ENCODE measurements at places on chromosomes 3 and 15.

DNA sequence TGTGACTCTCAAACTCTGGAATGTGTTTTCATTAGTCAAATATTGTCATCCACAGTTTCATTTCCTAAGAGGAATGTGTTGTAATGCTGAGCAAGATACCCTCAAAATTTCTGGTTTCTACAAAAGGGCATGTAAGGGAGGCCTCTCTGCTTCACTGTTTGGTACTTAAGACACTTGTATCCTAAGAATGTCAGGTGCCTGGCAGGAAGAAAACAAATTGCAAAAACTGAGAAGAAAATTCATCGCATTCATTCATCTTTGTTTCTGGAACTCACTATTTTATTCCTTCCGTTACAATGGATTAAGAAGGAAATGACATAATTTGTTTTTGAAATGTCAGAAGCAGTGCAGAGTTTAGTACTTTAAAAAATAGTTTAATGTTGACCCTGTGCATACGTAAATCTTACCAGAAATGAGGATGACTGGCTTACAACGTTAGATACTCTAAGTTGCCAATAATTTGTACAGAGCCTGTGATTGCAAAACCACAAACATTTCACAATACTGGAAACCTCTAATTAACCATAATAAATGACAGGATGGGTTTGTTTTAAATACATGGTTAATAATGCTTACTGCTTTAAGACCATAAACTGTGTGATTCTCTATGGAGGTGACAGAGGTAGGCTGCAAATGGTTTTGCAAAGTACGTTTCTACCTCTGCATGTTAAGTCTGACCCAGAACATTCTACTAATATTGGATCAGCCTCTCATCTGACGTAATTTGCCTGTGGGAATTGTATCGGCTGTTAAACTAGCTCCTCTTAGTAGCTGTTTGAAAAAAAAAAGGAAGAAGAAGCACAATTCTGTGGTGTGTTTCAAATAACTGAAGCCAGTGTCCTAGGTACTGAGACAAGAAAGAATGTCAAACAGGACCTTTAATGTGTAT lies 477.8 kb downstream of the RBMS3 start:
- no peak for DNase-seq

GRCh38 chr3:146306656-146307455 lies 56.0 kb upstream of the PLSCR4 start:
- no peak for DNase-seq

- no peak for DNase-seq
Observed at GRCh38 chr3:53650424-53650823, 156.0 kb downstream of the CACNA1D start.

DNA sequence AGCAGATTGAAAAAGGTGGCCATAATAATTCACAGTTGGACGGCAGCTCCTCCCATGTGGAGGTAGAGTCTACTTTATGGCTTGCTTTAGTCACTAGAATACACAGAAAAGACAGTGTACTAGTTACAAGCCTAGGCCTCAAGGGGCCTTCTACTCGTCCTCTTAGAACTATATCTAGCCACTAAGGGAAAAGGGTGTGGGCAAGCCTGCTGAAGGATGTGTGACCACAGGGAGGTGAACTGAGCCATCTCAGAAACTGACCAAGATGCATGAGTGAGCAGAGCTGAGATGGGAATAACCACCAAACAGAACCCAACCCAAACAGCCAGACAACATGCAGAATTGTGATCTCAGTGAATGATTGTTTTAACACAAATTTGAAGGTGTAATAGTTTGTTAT lies 335.6 kb upstream of the LMCD1 start:
- DNase-seq: no peak

DNA sequence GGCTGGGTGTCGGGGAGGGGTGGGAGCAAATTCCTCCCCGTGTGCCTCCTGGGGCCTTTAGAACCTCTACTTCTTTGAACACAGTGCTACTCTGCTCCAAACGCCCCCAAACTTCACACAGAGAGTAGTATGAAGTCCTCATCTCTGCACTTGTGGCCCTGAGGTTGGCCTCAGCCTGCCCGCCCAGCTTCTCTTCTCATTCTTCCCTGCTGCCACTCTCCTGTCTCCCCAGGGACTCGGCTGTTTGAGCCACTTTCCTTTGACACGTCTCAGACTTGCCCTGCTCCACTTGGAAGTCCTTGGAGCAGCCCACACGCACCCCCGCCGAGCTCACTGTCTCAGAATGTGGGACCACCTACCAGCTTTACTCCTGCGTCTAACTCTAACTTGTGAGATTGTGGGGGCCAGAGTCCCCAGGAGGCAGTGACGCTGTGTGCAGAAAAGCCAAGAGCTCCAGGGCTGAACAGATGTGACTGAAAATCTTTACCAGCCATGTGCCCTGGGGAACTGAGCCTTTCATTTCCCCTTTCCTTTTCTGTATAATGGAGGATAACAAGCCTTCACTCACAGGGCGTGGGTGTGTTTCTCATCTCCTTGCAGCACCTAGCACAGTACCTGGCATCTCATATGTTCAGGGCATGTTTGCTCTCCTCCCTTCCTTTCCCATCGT lies 233.6 kb upstream of the CTDSPL start:
- no peak for DNase-seq

GRCh38 chr15:25933456-25934158 lies 70.5 kb upstream of the ATP10A start:
- DNase-seq: no peak

DNA sequence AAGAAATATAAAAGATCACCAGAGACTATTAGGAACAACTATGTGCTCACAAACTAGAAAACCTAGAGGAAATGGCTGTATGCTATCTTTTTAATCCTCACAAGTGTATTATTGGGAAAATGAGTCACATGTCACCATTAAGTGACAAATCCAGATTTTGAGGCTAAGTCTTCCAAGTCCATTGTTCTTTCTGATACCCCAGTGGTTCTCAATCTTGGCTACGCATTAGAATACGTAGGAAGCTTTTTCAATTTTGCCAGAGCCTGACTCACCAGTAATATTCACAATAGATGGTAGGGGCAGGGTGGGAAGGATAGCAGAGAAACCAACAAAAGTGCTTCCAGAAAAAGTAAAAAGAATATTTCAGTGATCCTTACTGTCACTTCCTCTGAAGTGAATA lies 117.0 kb downstream of the FILIP1L start:
- no peak for DNase-seq

GRCh38 chr3:31531452-31531991 lies 1.2 kb upstream of the STT3B start:
- no peak for DNase-seq

DNA sequence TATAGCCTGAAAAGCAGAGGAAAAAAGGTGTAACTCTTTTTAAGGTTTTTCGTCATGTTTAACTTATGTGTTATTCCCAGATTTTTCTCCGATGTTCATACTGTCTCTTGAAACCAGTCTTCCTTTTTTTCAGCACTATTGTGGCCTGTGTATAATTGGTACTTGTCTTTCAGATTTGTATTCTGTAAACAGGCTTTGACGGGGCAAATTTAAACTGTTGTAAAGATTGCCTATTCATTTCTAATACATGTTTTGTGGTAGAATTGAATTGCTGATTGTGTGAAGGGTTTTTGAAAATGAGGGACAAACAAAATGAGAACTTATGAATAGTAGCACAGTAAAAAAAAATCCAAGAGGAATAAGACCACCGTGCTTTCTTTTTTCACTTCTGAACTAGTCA lies 33.6 kb downstream of the AKAP13 start:
- no peak for DNase-seq

- no peak for DNase-seq
Observed at GRCh38 chr3:169430707-169431404, 232.7 kb downstream of the MECOM start.

GRCh38 chr3:194957743-194958240 lies 272.1 kb downstream of the FAM43A start:
- no peak for DNase-seq

DNA sequence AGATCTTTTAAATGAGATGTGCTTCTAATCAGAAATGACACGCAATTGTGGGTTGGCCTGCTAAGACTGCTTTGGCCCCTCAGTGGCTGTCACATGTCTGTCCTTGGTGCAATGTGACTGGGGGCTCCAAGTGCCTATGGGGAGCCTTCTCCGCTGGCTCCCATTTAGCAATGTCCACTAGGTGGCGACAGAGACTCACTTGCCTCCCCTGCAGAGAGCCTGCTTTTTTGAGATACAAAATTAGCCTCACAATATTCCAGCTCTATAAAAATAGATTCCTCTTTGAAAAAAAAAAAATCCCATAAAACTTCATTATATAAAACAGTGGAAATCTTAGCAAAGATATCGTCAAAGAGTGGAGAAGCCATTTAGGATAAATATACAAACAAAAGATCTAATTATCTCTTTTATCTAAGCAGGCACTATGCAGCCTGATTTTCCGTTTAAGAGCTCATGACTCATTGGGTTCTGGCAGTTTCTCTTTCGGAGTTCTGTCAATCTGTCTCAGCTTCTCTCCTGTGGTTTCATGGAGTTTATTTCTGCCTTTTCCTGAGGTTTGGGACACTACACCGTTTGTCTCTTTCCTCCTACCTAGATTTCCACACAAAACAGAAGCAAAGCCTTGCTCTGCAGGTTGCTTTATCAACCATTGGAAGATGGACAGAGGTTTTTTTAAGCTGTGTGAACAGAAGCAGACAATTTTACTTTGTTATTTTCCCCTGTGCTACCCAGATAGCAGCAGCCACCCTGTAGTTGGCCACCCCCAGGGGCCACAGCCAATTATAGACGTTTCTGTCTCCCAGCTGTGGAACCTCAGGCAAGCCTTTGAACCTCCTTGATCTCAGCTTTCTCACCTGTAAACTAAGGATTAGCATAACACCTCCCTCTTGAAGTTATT lies 68.4 kb upstream of the TNFAIP8L3 start:
- DNase-seq: peak; percentile 77

- no peak for DNase-seq
Observed at GRCh38 chr15:67405208-67406191, 115.4 kb upstream of the C15orf61 start.

- DNase-seq: no peak
Observed at GRCh38 chr3:117433427-117433826, 723.8 kb downstream of the TUSC7 start.

GRCh38 chr3:30308131-30308530 lies 298.3 kb upstream of the TGFBR2 start:
- no peak for DNase-seq

GRCh38 chr15:56968821-56969220 lies 50.4 kb downstream of the TCF12 start:
- DNase-seq: no peak

DNA sequence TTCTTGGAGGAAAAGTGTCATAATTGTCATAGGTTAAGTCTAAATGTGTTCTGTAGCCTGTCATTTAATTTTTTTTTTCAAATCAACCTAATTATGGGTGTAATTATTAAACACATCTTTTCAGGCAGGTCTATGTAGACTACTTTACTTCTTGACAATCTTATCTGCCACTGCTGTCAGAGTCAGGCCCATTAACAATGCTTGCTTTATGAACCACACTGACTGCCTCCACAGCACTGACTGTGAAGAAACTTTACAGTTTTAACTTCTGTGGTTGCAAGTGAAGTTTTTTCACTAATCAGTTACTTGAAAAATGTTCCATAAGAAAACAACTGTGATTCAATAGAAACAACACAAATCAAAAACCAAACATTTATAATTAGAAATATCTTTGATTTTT lies 407.8 kb downstream of the PLCL2 start:
- no peak for DNase-seq

DNA sequence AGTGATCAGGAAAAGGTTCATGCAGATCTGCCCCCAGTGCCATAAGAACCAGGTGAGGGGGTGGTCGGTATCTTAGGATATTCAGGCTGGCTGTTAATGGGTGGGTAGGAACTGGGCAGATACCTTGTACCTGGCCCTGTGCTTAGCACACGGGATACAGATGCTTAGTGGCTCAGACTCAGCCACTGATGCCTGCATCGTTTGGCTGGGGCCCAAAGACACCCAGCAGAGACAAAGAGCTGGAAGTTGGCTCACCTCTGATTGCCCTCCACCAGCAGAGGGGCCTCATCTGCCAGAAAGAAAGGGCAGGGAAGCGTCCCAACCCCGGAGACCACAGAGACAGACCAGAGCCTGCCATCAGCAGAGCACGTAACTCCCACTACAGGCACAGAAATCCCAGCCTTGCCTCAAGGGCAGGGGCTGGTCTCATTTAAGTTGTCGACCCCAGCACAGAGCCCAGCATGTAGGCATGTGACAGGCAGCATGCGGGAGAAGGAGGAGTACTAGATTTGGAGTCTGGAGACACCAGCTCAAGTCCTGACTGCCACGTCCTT lies 64.1 kb upstream of the SLC6A1 start:
- peak; percentile 35 for DNase-seq

DNA sequence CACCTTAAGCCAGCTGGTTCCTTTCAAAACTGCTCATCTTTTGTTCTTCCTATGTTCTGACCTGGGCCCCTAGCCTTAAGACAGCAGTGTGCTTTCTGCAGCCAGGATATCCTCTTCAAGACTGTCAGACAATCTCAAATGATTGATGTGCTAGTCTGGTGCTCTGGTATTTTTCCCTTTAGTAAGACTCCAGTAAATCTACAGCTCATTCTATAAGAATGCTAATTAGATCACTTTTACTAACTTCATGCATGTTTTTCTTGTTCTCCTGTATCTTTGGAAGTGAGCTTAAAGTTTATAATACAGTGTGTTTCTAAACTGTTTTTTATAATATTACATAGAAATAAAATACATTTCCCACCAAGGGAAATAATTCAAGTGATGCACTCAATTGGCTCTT lies 220.9 kb upstream of the NANOGP8 start:
- DNase-seq: no peak

DNA sequence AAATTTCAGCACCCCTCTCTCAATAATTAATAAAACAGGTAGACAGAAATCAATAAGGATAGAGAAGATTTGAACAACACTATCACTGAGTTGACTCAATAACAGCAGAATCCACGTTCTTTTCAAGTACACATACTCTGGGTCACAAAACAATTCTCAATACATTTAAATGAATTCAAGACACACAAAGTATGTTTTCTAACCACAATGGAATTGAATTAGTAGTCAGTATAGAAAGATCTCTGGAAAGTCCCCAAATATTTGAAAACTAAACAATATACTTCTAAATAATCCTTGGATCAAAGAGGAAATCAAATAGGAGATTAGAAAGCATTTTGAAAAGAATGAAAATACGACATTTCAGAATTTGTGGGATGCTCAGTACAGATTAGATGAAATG lies 40.0 kb downstream of the TKT start:
- DNase-seq: no peak

DNA sequence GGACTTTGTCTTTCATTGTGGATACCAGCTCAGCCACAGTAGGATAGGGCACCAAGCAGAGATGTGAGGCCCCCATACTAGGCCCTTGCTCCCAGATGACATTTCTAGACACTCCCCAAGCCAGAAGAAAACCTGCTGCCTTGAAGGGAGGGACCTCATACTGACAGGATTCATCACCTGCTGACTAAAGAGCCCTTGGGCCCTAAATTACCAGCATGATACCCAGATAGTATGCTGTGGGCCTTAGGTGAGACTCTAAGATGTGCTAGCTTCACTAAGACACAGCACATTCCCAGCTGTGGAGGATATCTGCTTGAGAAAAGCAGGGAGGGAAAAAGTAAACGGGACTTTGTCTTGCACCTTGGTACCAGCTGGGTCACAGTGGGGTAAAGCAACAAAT lies 324.0 kb downstream of the TBL1XR1 start:
- no peak for DNase-seq

DNA sequence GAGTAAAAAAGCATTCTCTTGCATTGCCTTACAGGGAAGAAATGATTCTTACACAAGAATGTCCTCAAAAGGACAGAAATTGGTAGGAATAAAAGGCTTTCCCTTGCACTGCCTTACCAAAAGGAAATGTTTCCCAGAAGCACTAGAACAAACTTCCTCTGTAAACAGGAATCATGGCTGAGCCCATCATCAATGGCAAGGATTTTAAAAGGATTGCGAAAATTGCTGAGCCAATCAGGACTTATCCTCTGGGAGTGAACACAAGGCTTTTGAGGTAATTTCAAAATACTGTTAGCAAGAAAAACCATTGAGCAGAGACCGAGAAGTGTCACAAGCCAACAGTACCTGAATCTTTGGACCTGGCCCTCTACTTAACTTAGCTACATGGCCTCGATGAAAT lies 897.3 kb downstream of the ROBO1 start:
- DNase-seq: no peak
